ENCODE measurements at places on chromosomes 3 and 15.

DNA sequence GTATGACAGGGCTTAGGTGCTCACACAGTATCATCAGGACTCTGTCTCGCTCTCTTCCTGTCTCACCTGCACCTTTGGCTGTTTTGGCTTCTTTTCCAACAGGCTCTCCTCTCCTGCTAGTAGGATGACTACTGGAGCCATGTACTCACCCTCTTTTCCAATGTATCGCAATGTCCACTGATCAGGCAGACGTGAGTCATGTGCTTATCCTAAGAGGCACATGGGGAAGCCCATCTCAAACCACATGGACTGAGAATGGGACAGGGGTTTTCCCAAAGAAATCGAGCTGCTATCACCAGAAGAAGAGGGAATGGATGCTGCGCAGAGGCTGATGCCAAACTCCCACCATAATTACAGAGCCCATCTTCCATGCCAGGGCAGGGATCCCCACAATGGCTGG lies 180.6 kb downstream of the IL5RA start:
- DNase-seq = no peak

DNA sequence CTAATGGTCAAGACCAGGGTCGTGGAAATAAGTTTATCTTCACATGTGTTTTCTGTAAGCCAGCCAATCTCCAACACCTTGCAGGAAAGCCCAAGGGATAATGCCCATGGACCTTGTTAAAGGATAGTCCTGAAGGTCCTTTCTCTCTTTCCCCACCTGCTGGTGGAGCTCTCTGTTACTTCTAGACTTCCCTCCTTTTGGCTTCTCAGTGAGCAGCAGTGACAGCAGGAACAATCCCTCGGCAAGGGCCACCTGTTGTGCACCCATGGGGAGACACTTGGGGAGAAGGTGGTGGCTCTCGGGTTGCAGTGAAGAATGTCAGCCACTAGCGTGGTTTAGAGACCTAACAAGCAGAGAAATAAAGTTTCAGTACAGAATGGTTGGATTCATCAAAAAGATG lies 84.0 kb upstream of the OSBPL11 start:
- DNase-seq = no peak

GRCh38 chr3:14510838-14511622 lies 29.1 kb downstream of the GRIP2 start:
- no peak for DNase-seq

GRCh38 chr3:14435175-14436014 lies 33.0 kb downstream of the SLC6A6 start:
- DNase-seq = peak; percentile 88

- DNase-seq = peak; percentile 71
Measured at GRCh38 chr3:146218880-146219866, 31.7 kb downstream of the PLSCR4 start.

GRCh38 chr15:40999190-40999589 lies 45.9 kb downstream of the CHAC1 start:
- no peak for DNase-seq

- DNase-seq = no peak
Measured at GRCh38 chr3:16239780-16240179, 25.0 kb downstream of the DPH3 start.

DNA sequence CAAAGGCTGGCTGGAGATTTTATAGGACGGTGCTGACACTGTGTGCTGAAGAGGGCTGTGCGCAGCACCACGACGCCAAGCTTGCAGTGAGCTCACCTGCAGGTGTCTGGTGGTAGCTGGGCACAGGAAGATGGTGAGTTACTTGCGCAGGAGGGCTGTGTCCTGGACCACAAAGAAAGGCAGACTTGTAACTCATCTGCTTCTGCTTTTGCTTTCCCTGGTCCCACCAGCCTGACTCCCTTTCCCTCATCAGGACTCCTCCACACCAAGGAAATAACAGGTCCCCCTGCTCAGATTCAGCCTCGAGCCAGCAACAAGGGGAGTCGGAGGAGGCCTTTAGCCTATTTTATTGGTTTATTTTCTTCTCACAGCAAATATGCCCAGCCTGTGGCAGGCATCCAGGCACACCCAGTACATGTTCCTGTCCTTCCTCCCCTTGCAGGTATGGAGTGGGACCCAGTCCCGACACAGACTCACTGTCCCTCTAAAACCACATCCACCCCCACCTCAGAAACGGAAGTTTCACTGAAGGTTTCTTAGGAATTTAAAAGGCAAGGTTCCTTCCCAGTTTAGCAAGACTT lies 35.6 kb upstream of the FLNB start:
- no peak for DNase-seq

DNA sequence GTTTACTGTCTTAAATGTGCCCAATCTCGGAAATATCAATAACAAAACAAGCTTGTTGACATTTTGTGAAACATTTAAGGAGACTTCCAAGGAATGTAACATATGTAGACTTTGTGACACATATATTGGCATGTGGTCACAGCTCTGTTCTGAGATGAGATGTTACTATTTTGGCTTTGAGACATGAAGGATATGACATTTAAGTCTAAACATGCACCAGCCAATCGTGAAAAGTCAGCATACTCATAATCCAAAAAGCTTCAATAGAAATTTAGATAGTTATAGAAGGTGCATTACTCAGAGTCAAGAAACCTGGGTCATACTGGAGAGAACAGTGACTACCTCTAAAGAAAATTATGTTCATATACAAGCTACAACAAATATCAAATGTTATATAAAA lies 13.4 kb downstream of the COMMD2 start:
- no peak for DNase-seq

- peak; percentile 26 for DNase-seq
Measured at GRCh38 chr15:72222393-72222792, 8.6 kb downstream of the PKM start.

GRCh38 chr3:129505341-129505740 lies 23.1 kb upstream of the RHO start:
- DNase-seq = no peak

DNA sequence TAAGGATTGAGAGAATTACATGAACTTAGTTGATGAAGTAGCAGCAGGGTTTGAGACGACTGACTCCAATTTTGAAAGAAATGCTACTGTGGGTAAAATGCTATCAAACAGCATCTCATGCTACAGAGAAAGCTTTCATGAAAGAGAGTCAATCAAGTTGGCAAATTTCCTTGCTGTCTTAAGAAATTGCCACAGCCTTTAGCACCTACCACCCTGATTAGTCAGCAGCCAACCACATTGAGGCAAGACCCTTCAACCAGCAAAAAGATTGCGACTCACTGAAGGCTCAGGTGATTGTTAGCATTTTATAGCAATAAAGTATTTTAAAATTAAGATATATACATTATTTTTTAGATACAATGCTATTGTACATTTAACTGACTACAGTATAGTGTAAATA lies 80.9 kb downstream of the RAP2B start:
- no peak for DNase-seq

DNA sequence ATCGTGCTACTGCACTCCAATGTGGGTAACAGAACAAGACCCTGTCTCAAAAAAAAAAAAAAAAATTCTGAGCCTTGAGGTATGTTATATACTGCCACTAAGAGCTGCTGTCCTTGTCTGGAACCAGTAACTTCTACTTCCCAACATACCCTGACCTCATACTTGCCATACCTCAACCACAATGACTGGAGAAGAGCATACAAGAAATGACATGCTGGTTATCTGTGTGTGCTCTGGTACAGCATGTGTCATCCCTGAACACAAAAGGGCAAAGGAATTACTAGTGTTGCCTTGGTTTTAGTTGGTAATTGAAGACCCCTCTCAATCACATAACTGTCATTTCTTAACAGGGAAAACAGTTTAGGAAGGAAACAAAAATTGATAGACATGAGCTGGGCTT lies 54.5 kb downstream of the MRPS25 start:
- no peak for DNase-seq

DNA sequence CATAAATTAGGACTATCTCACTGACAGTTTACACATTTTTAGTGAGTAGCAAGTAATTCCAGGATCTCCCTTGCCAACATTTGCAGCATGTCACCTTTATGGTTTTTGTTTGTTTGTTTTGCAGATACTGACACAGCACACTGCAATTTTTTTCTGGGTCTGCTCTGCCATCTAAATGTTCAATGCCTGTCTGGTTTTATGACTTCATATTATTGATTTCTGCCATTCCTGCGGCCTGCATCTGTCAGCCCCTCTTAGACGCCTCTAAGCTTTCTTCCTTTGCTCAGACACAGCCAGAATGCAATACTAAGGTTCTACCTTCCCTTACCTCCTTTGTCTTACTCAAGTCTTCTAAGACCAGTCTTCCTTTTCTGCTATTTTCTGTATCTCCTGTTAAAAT lies 321.2 kb upstream of the AZI2 start:
- DNase-seq = no peak

GRCh38 chr3:196360586-196360985 lies 22.4 kb upstream of the TM4SF19 start:
- no peak for DNase-seq

DNA sequence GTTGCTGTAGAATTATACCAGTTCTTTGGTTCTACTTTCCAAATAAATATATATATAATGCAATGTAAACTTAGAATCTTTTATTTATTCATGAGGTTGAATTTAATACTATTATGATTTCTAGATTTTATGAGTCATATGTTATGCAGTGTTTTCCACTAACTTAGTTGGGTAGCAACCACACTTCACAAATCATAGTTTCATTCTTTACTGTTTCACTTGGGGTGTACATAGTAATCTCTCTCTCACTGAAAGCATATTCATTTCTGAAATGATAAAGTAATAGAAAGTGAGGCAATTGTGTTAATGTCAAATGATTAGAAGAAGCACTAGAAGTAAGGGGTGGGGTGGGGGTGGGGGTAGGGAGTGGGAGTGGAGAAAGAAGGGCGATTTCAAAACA lies 52.6 kb downstream of the IQCH start:
- peak; percentile 3 for DNase-seq

- no peak for DNase-seq
Measured at GRCh38 chr15:77243716-77244401, 172.9 kb upstream of the TSPAN3 start.

Data from endothelial cell of umbilical vein (primary cell).